Pancreas (tissue), 10 donors: ENCODE measurements at places on chromosomes 2 and 18. TPM values are rescaled to one million over a fixed set of nuclear protein-coding genes. Genes with fewer than 3 reads are reported as not detected.
A peak's percentile ranks its signal among the peaks of the same experiment; 100 is the strongest.

Gene HOXD4
- 0.31 TPM for total RNA-seq

DNA sequence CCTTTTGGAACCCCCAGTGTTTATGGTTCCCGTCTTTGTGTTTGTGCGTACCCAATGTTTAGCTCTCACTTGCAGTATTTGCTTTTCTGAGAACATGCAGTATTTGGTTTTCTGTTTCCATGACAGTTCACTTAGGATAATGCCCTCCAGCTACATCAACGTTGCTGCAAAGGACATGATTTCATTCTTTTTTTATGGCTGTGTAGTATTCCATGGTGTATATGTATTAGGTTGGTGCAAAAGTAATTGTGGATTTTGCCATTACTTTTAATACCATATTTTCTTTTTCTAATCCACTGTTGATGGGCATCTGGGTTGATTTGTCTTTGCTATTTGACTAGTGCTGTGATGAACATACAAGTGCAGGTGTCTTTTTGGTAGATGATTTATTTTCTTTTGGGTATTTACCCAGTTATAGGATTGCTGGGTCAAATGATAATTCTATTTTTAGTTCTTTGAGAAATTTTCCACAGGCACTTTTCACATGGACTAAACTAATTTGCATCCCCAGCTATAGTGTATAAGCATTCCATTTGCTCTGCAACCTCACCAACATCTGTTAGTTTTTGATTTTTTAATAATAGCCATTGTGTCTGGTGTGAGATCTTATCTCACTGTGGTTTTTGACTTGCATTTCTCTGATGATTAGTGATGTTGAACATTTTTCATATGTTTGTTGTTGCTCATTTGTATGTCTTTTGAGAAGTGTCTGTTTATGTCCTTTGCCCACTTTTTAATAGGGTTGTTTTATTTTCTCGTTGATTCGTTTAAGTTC lies 63.6 kb downstream of the CERS6 start:
- H3K4me1 ChIP-seq, result no peaks in the 10 kb centered on the region
- no peaks in the 10 kb centered on the region for H3K36me3 ChIP-seq
- no peak overlapping the region for H3K4me3 ChIP-seq

DNA sequence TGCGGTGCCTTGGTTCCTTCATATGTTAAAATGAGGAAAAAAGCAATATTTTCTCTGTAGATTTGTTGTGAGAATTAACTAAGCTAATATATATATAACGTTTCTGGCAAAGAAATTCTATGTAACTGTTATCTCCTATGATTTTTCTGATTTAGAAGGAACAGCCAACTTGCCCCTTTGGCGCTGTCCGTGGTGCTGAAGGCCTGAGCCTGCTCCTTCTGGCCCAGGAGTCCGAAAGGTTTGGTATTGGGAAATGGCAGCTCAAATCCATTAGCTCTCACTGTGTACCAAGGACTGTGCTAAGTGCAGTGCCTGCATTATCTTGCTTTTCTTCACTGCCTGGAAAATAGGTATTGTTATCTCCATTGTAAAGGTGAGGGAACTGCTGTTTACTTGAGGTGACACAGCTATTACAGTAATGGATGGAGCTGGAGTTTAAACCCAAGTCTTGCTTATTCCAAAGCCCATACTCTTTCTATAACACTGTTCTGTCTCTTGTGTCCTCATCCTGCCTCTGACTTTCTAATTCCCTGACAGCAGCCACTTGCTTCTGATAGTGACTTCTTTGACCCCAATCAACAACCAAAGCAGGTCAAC lies 52.2 kb downstream of the C1QL2 start:
- no peak overlapping the region for H3K4me3 ChIP-seq
- no peaks in the 10 kb centered on the region for H3K27me3 ChIP-seq
- no peaks in the 10 kb centered on the region for H3K36me3 ChIP-seq
- peak; percentile 47 for DNase-seq
- H3K4me1 ChIP-seq, result no peaks in the 10 kb centered on the region
- no peak overlapping the region for H3K27ac ChIP-seq

DNA sequence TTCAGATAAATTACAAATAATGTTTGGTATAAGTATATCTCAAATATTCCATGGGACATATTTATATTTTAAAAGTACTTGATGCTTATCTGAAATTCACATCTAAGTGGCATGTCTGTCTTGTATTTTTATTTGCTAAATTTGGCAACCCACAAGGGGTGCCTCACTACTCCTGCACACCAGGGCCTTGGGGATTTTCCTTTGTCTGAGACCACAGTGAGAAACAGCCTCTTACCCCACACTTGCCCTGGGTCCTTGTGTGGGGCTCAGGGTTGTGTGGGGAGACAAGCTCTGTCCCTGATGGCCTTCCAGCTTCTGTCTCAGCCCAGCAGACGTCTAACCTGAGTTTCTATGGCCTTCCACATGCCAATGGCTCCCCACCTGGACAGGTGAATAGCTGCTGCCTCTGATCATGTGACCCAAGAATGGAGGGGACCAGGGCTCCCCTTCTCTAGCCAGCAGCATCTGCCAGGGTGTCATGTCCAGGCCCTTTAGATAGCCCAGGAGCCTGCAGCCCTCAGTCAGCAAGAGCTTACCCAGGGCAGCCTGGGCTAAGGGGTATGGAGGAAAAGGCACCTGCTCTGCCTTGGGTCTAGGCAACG lies 49.5 kb upstream of the MRPL33 start:
- no peak overlapping the region for H3K27ac ChIP-seq
- no peak for DNase-seq
- no peaks in the 10 kb centered on the region for H3K36me3 ChIP-seq
- H3K4me3 ChIP-seq, result no peak overlapping the region
- no peaks in the 10 kb centered on the region for H3K27me3 ChIP-seq

DNA sequence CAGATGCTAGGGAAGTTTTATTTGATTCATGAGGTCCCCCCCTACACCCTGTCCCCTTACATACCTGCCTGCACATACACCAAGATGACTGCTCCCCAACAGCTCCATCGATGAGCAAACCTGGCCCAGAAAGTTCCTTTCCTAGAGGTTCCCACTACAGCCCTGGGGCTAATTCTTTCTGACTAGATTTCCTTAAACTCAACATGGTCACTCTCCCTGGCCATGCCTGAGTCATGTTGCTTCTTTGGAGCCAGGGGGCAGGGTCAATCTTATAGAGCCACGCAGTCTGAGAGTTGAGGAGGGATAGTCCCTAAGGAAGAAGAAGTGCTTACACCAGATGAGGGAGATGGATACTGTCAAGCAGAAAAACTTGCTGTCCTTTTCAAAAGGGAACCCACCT lies 67.7 kb upstream of the GLI2 start:
- H3K4me3 ChIP-seq, result no peak overlapping the region
- H3K27ac ChIP-seq, result no peak overlapping the region
- H3K4me1 ChIP-seq, result no peaks in the 10 kb centered on the region
- no peaks in the 10 kb centered on the region for H3K27me3 ChIP-seq
- H3K36me3 ChIP-seq, result no peaks in the 10 kb centered on the region

GRCh38 chr2:8232871-8233270 lies 449.0 kb upstream of the ID2 start:
- no peaks in the 10 kb centered on the region for H3K4me1 ChIP-seq
- H3K27ac ChIP-seq, result no peak overlapping the region

- no peak overlapping the region for H3K4me3 ChIP-seq
- H3K4me1 ChIP-seq, result no peaks in the 10 kb centered on the region
- H3K27ac ChIP-seq, result peak overlapping the region; percentile 42
- H3K27me3 ChIP-seq, result no peaks in the 10 kb centered on the region
- no peak for DNase-seq
Measured at GRCh38 chr18:58975781-58976180, 111.1 kb downstream of the ZNF532 start.
